Cortex of kidney (tissue), 1 donor: ENCODE measurements at places on chromosomes 1 and 21.

GRCh38 chr1:10943991-10944730 is 68.3 kb upstream of the TARDBP start:
- no peak for DNase-seq

GRCh38 chr1:204417074-204417997 is 5.7 kb upstream of the PPP1R15B start:
- no peak for DNase-seq

GRCh38 chr1:230808281-230808872 is 59.9 kb downstream of the C1orf198 start:
- DNase-seq = no peak

GRCh38 chr1:101188331-101188730 is 48.5 kb upstream of the S1PR1 start:
- no peak for DNase-seq

- DNase-seq = no peak
These were observed 51.2 kb downstream of the XKR8 start for GRCh38 chr1:28010969-28011368.

DNA sequence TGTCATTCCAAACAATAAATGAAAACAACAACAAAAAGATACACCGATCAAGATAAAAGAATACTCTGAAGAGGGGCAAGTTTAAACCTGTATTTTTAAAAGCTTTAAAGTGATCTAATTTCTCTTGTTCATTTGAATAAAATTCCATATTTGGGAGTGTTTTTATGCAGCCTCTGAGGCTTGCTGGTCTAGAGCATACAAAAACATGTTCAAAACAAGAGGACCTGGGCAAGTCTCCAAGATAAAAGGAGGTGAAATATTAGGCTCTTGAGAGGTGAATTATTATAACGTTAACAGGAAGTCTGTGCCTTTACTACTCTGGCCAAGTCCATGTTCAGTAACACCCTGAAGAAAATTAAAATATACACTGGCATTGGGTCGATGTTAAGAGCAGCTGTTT is 20.1 kb downstream of the URB1 start:
- no peak for DNase-seq

GRCh38 chr1:171801487-171801891 is 20.0 kb downstream of the METTL13 start:
- no peak for DNase-seq

DNA sequence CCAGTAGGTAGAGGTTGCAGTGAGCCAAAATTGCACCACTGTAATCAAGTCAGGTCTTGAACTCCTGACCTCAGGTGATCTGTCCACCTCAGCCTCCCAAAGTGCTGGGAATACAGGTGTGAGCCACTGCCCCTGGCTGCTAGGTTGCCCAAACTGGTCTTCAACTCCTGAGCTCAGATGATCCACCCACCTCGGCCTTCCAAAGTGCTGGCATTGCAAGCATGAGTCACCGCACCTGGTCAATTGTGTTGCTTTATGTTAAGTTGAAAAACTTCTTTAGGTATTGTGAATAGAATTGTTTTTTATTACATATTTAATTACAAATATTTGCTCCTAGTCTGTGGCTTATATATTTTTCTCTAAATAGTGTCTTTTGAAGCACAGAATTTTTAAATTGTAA is 80.5 kb downstream of the PRKAB2 start:
- DNase-seq = no peak

- no peak for DNase-seq
These were observed 1644.0 kb upstream of the B3GALT2 start for GRCh38 chr1:194830387-194830786.

- no peak for DNase-seq
These were observed 270.4 kb downstream of the HLX start for GRCh38 chr1:221149555-221150075.
